CD8-positive, alpha-beta memory T cell (primary cell): ENCODE measurements at places on chromosomes 2 and 18.

GRCh38 chr2:54456612-54457322 is 640 bp downstream of the SPTBN1 start:
- no peak for DNase-seq

DNA sequence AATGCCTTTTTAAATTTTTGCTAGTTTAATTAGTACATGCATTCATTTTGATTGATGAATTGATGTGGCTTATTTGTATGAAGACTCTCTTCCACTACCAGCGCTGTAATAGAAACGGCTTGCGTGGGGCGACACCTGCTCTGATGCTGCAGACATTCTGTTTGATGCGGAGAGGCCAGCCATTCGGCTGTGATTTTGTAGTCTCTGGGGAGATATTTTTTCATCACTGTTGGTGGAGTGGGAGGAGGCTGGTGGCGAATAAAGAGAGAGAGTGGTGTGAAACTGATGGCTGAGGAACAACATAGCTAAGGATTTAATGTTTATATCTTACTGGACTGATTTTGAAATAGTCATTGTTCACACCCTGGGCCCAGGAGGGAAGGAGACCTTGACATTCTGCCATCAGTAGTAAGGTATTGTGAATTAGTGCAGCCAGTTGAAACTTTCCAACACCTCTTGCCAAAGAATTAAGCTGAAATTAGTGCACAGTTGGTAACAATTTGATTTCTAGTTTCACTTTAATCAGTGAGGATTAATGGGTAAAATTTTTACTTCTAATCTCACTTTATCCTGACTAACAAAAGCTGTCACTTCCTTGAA is 224.1 kb downstream of the MTX2 start:
- DNase-seq, result no peak

- no peak for DNase-seq
Observed at GRCh38 chr2:238796223-238796885, 51.5 kb upstream of the TWIST2 start.

- DNase-seq, result peak; percentile 58
Observed at GRCh38 chr2:19868701-19869580, 32.8 kb downstream of the TTC32 start.

- DNase-seq, result no peak
Observed at GRCh38 chr18:56146565-56146964, 491.8 kb downstream of the TXNL1 start.
